ENCODE measurements at places on chromosomes 12 and 14. TPM values are rescaled to one million over a fixed set of nuclear protein-coding genes. Genes with fewer than 3 reads are reported as not detected.

DNA sequence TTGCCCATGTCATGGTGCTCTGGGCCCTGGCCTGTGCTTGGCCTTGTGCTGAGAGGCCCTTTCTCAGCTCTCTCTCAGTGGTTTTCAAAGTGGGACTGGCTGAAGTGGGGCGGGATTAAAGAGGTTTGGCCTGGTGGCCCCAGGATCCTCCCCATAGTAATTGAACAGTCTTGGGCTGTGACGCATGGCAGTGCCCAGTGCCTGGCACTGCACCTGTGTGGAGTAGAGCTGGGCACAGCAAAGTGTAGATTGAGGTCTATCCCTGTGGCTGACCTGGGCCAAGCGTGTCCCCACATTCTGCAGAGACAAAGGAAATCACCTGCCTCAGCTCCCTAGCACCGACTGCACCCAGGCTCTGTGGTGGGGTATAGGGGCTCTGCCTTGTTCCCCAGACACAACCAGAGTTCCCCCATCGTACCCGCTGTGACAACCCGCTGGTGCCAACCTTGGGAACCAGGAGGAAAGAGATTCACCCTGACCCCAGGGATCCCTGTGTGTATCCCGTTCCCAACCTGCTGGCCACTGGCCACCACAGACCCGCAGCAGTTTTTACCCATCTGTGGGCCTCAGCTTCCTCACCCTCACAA, 9.9 kb upstream of the CYP46A1 start:
- DNase-seq, result no peak

DNA sequence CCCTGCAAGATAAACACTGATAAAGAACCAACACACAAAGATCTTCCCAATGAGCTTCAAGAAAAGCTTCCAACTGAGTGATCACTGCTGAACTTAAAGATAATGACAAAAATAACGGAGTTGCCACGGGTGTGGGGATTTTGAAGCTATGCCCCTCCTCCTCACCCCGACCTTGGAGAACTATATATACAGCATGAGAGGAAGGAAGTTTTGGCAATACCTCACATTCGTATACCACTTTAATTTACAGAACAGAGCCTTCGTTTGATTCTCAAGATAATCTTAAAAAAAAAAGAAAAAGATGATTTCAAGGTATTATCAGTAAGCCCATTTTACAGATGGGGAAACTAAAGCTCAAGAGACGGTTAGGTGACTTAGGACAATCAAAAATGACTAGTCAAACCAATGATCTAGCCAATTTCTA, 715 bp downstream of the NEK9 start:
- no peak for DNase-seq

GRCh38 chr12:47527816-47528215, 178.0 kb downstream of the RPAP3 start:
- DNase-seq, result no peak

DNA sequence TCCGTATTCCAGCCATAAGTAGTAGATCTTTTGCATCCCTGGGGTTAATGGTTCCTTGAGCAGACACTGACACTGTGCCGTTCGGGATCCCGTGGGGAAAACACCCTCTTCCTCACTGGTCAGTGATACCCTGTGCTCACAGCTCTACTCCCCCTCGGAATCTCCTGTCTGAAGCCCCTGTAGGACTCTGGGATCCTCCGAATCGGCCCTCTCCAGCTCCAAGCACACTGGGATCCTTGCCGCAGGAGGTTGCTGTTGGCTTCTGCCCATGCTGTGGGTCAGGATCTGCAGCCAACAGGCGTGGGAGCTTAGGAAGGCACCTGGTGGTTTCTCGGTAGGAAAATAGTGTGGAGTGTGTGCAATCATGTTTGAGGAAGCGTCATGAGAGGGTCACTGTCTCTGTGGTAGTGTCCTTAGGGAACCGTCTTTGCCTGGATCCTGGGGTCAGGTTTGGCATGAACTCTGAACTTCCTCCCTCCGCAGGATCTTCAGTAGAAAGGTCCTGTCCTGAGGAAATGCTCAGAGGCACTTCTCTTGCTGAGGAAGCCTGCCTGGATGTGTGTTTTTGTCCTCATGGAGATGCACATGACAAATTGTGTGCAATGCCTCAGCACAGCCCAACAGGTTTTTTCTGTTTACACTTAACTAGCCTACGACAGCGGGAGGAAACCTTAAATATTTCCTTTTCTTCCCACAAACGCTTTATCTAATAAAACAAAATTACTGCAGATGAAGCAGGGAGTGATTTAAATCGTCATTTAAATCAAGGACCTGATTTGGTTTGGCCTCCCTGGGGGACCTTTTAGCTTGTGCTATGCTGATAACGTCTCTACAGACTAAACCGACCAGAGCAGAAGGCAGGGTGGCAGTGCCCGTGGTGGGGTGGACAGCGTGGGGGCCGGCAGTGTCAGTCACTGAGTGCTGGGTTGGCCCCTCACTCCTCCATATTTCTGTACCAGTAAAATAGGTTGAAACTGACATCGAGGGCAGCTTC, 18.7 kb downstream of the FBXL14 start:
- no peak for DNase-seq

DNA sequence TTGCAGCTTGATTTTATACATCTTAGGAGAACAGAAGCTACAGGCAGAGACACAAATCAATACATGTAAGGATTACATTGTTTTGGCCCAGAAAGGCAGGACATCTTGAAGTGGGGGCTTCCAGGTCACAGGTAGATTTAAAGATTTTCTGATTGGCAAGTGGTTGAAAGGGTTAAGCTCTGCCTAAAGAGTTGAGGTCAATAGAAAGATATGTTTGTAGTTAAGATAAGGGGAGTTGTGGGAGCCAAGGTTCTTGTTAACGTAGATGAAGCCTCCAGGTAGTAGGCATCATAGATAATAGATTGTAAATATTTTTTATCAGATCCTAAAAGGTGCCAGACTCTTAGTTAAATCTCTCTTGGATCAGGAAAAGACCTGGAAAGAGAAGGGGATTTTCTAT, 5.5 kb upstream of the DHRS2 start:
- DNase-seq, result no peak

- DNase-seq, result peak; percentile 98
Observed at GRCh38 chr12:110124269-110124995, at the start of gene IFT81. TSS of gene IFT81 (plus strand) at chr12:110124357. CDS start at chr12:110127381, 3,024 bp downstream.

Gene ALKBH1
- total RNA-seq, result 10.5 TPM

Gene ARHGAP5
- total RNA-seq, result 87.1 TPM

Gene HOXC10
- total RNA-seq, result not detected

Gene GDF3
- not detected for total RNA-seq

Gene P2RX2
- total RNA-seq, result not detected

Gene ACRBP
- 0.73 TPM for total RNA-seq

Gene DNAI7
- total RNA-seq, result not detected

Gene ABCD2
- total RNA-seq, result not detected

Gene NID2
- total RNA-seq, result 58.5 TPM

Gene KRT6A
- not detected for total RNA-seq

Gene TMEM260
- 22.5 TPM for total RNA-seq
